ENCODE measurements at places on chromosomes 6 and 20. TPM values are rescaled to one million over a fixed set of nuclear protein-coding genes. Genes with fewer than 3 reads are reported as not detected.

The LINC00237 gene
- total RNA-seq = not detected

DNA sequence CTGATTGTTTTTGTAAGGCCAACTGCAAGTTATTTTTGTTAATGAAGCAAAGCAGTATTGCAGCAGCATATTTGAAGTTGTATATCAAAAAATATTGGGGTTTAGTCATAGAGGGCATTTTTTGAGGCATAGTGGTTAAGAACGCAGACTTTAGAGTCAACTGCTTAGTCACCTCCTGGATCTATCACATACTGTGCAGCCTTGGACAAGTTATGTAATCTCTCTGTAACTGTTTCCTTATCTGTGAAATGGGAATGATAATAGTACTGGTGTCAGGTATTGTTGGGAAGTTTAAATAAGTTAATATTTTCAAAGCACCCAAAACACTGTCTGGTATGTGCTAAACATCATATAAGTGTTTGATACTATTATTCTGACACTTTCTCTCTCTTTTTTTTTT is 27.2 kb upstream of the EFHC1 start:
- no peaks in the 10 kb centered on the region for H3K36me3 ChIP-seq
- peaks cover 21% of the 10 kb centered on the region for H3K4me1 ChIP-seq
- no peak overlapping the region for H3K4me3 ChIP-seq
- no peak for DNase-seq
- H3K27ac ChIP-seq = no peak overlapping the region
- H3K27me3 ChIP-seq = no peaks in the 10 kb centered on the region

The RSPH9 gene
- total RNA-seq = 0.73 TPM

The REM1 gene
- total RNA-seq = 0.08 TPM

- H3K36me3 ChIP-seq = no peaks in the 10 kb centered on the region
- no peak overlapping the region for H3K4me3 ChIP-seq
- H3K4me1 ChIP-seq = peaks cover 9% of the 10 kb centered on the region
- H3K27ac ChIP-seq = peak overlapping the region; percentile 40
- no peaks in the 10 kb centered on the region for H3K27me3 ChIP-seq
- DNase-seq = peak; percentile 66
Observed at GRCh38 chr20:16580147-16580546, 6.9 kb upstream of the KIF16B start.

GRCh38 chr6:127914240-127914639 is 13.4 kb upstream of the THEMIS start:
- H3K27me3 ChIP-seq = no peaks in the 10 kb centered on the region
- H3K4me1 ChIP-seq = no peaks in the 10 kb centered on the region
- H3K4me3 ChIP-seq = no peak overlapping the region

The HFE gene
- total RNA-seq = 7.4 TPM

The TP53TG5 gene
- total RNA-seq = not detected

The SRXN1 gene
- 40.0 TPM for total RNA-seq

GRCh38 chr6:3746119-3746691 is 5.3 kb downstream of the PXDC1 start:
- DNase-seq = no peak
- H3K4me1 ChIP-seq = peaks cover 35% of the 10 kb centered on the region
- H3K27me3 ChIP-seq = no peaks in the 10 kb centered on the region
- no peak overlapping the region for H3K4me3 ChIP-seq

- no peaks in the 10 kb centered on the region for H3K36me3 ChIP-seq
- no peaks in the 10 kb centered on the region for H3K4me1 ChIP-seq
- H3K27me3 ChIP-seq = no peaks in the 10 kb centered on the region
- H3K27ac ChIP-seq = no peak overlapping the region
Observed at GRCh38 chr20:62876902-62877816, 15.5 kb upstream of the TCFL5 start.

GRCh38 chr20:37293301-37293943 is 4.0 kb downstream of the MANBAL start:
- no peaks in the 10 kb centered on the region for H3K27me3 ChIP-seq
- no peak for DNase-seq
- no peak overlapping the region for H3K4me3 ChIP-seq
- H3K27ac ChIP-seq = peak overlapping the region; percentile 77
- H3K36me3 ChIP-seq = no peaks in the 10 kb centered on the region

DNA sequence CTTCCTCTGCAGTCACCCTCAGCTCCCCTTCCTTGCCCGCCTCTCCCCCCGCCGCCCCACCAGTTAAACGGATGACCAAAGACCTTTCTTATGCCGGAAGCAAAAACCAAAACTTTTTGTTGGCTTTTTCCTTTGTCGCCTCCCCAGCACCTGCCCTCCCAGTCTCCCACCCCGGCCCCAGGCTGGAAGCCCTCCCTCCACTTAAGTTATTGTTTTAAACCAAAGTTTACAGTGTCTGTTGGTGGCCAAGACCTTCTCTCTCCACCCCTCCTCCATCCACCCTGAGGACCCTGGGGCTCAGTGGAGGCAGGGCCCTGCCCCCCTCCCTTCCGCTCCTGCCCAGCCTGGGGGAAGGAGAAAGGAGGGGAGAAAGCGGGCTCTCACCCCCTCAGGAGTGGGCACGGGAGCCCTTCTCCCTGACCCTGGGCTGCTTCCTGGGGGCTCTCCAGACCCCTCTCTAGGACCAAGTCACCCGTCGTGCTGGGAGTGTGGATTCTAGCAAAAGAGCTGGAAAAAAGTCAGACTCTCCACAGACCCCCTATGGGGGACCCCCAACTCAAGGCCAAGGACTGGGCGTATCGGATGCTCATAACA is 38.3 kb upstream of the MDFI start:
- DNase-seq = peak; percentile 7
- no peak overlapping the region for H3K4me3 ChIP-seq
- peak overlapping the region; percentile 65 for H3K27ac ChIP-seq
- peaks cover 5% of the 10 kb centered on the region for H3K36me3 ChIP-seq
- peaks cover 21% of the 10 kb centered on the region for H3K4me1 ChIP-seq

DNA sequence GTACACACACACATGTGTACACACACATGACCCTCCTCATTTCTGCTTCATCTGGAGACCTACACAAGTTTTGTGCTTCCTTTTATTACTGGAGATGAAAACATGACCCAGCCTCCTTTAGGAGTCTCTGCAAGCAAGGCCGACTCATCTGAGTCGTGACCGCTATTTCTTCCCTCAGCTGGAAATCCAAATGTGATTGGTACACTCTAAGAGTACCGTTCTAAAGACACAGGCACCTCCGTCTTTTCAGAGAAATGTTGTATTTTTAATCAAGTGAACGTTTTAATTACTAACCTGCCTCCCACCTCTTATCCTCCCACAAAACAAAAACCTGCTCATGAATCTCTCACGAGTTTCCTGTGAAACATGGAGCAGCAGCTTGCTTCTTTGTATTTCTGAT is 63.0 kb downstream of the LAMP5 start:
- no peak for DNase-seq
- H3K36me3 ChIP-seq = no peaks in the 10 kb centered on the region
- H3K27ac ChIP-seq = no peak overlapping the region
- H3K4me1 ChIP-seq = no peaks in the 10 kb centered on the region
- no peak overlapping the region for H3K4me3 ChIP-seq

DNA sequence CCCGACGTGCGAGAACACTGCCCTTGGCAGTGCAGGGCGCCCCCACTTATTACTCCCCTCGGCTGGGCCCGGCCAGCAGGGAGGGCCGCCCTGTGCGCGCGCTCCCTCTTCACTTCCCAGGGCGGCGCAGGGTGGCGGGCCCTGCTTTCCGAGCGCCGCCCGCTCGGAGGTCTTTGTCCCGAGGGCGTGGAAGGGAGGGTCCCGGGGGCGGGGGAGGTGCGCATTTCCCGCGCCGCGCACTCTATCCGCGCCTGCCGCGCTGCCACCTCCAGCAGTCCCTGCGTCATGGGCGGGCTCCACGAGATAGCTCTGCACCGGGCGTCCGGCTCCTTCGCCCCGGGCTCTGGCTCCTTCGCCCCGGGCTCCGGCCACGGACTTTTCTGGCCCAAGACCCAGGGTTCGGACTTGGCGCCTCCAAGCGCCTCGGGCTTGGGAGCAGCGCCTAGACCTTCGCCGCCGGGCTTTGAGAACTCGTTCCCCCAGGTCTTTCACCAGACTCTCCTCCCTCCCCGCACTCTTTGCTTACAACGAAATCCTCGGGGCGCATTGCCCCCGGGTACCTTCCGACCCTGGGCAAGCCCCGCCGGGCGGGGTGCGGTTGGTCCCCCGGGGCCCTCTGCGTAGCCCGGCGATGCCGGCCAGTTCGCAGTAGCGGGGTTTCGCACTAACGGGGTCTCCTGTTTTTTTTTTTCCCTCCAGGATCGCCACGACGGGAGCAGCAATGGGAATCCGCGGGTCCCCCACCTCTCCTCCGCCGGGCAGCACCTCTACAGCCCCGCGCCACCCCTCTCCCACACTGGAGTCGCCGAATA is 1.6 kb downstream of the TFAP2C start:
- peaks cover 98% of the 10 kb centered on the region for H3K27me3 ChIP-seq
- H3K36me3 ChIP-seq = no peaks in the 10 kb centered on the region
- peaks cover 37% of the 10 kb centered on the region for H3K4me1 ChIP-seq
- peak; percentile 39 for DNase-seq

- H3K4me1 ChIP-seq = peaks cover 3% of the 10 kb centered on the region
- no peak overlapping the region for H3K27ac ChIP-seq
- H3K36me3 ChIP-seq = no peaks in the 10 kb centered on the region
- H3K27me3 ChIP-seq = peaks cover 31% of the 10 kb centered on the region
Observed at GRCh38 chr20:998231-998830, 3.8 kb downstream of the RSPO4 start.

DNA sequence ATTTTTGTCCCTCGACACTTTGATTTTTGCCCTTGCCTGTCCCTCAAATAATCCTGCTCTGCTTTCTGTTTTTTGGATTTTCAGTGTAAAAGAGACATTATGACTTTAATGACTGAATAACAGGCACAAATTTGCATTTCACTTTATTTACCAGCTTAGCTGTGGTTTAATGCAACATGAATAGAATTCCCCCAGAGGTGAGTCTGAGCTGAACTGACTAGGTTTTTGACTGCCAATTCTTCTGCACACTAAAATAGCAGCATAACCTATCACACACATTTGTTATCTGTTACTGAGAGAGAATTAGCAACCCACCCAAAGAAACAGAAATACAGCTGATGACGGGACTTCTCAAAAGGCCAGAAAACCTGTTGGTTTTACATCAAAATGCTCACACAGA is 3.9 kb upstream of the RBM24 start:
- peaks cover 24% of the 10 kb centered on the region for H3K27me3 ChIP-seq
- H3K27ac ChIP-seq = no peak overlapping the region
- DNase-seq = no peak
- H3K36me3 ChIP-seq = no peaks in the 10 kb centered on the region

DNA sequence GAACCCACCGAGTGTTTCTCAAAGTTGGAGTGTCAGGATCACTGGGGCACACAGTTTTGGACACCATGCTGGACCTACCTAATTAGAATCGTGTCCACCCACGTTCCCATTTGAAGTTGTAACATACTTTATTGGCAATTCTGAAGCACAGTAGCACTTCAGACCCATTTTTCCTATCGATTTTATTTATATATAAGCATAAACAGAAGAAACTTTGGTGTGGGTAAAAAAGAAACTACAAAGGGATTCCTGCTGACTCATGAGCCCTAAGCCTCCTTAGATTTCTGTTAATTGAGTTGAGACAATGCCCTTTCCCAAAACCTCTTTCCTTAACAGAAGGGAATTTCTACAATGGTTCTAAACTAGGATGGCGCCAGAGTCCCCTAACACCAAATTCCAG is 398.0 kb downstream of the CDKAL1 start:
- H3K4me1 ChIP-seq = no peaks in the 10 kb centered on the region
- no peak overlapping the region for H3K4me3 ChIP-seq
- no peaks in the 10 kb centered on the region for H3K36me3 ChIP-seq
- H3K27ac ChIP-seq = no peak overlapping the region

GRCh38 chr20:10042086-10042485 is 7.3 kb downstream of the ANKEF1 start:
- H3K4me3 ChIP-seq = no peak overlapping the region
- no peaks in the 10 kb centered on the region for H3K36me3 ChIP-seq
- H3K27ac ChIP-seq = no peak overlapping the region
- no peaks in the 10 kb centered on the region for H3K27me3 ChIP-seq
- DNase-seq = no peak
- no peaks in the 10 kb centered on the region for H3K4me1 ChIP-seq

The ARMC2 gene
- total RNA-seq = 2.8 TPM

The ELOVL2 gene
- total RNA-seq = 24.8 TPM

The GPSM3 gene
- 1.8 TPM for total RNA-seq

The CCN5 gene
- 0.53 TPM for total RNA-seq

- no peaks in the 10 kb centered on the region for H3K36me3 ChIP-seq
- peaks cover 8% of the 10 kb centered on the region for H3K4me1 ChIP-seq
- H3K27ac ChIP-seq = no peak overlapping the region
- no peaks in the 10 kb centered on the region for H3K27me3 ChIP-seq
- no peak overlapping the region for H3K4me3 ChIP-seq
Observed at GRCh38 chr6:75528423-75528822, 34.8 kb upstream of the FILIP1 start.

- H3K27me3 ChIP-seq = no peaks in the 10 kb centered on the region
- DNase-seq = no peak
- no peak overlapping the region for H3K27ac ChIP-seq
- no peak overlapping the region for H3K4me3 ChIP-seq
Observed at GRCh38 chr6:16471222-16471909, 233.0 kb downstream of the GMPR start.

The MAN1A1 gene
- total RNA-seq = 245 TPM

The CLDN20 gene
- total RNA-seq = not detected

GRCh38 chr6:114580882-114581281 is 238.1 kb upstream of the HS3ST5 start:
- no peak for DNase-seq
- H3K36me3 ChIP-seq = no peaks in the 10 kb centered on the region
- no peaks in the 10 kb centered on the region for H3K4me1 ChIP-seq
- H3K4me3 ChIP-seq = no peak overlapping the region
- no peaks in the 10 kb centered on the region for H3K27me3 ChIP-seq

GRCh38 chr6:30998785-30999184 is 11.5 kb upstream of the MUC22 start:
- H3K4me1 ChIP-seq = no peaks in the 10 kb centered on the region
- H3K27me3 ChIP-seq = no peaks in the 10 kb centered on the region
- H3K27ac ChIP-seq = no peak overlapping the region
- H3K4me3 ChIP-seq = no peak overlapping the region
- DNase-seq = no peak

GRCh38 chr6:108543175-108543940 is 17.4 kb upstream of the FOXO3 start:
- H3K4me1 ChIP-seq = no peaks in the 10 kb centered on the region
- no peak for DNase-seq
- H3K27ac ChIP-seq = no peak overlapping the region
- H3K4me3 ChIP-seq = no peak overlapping the region
